Gastroesophageal sphincter (tissue), 4 donors: ENCODE measurements at places on chromosomes 3 and 15. TPM values are rescaled to one million over a fixed set of nuclear protein-coding genes. Genes with fewer than 3 reads are reported as not detected.

DNA sequence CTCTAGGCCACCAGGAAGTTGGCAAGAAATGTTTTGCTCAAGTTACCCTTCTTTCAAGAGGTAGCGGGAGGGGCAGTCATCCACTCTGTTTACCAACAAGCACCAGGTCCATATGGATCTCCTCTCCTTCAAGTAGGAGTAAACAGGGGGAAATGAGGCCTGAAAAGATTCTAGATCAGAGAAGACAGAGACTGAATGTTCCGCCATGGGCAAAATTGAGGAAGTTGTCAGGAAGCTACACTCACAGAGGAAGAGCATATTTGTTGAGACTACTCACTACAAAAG lies 81.6 kb downstream of the KLF15 start:
- ATAC-seq: no peak

GRCh38 chr3:100043271-100043670 lies 71.0 kb downstream of the FILIP1L start:
- no peak for ATAC-seq

- ATAC-seq: no peak
These were observed 11.4 kb downstream of the MYO5C start for GRCh38 chr15:52284164-52284563.

GRCh38 chr3:126519506-126520455 lies 2.2 kb upstream of the UROC1 start:
- no peak for ATAC-seq

GRCh38 chr3:177474652-177475355 lies 277.5 kb upstream of the TBL1XR1 start:
- no peak for ATAC-seq

GRCh38 chr3:64901522-64901885 lies 213.7 kb upstream of the ADAMTS9 start:
- ATAC-seq: peak; percentile 32

GRCh38 chr15:100670505-100671021 lies 68.2 kb downstream of the ASB7 start:
- no peak for ATAC-seq

Gene USP19
- total RNA-seq: 68.2 TPM

Gene FGF7
- 73.2 TPM for total RNA-seq

Gene ELL3
- total RNA-seq: 5.6 TPM

Gene TUSC2
- 31.8 TPM for total RNA-seq
